Activated CD4-positive, CD25-positive, alpha-beta regulatory T cell treated with anti-CD3 and anti-CD28 coated beads, Interleukin-2, amount 50 U/mL, for 72 hours (primary cell): ENCODE measurements at places on chromosomes 12 and 14.
A peak's percentile ranks its signal among the peaks of the same experiment; 100 is the strongest.

DNA sequence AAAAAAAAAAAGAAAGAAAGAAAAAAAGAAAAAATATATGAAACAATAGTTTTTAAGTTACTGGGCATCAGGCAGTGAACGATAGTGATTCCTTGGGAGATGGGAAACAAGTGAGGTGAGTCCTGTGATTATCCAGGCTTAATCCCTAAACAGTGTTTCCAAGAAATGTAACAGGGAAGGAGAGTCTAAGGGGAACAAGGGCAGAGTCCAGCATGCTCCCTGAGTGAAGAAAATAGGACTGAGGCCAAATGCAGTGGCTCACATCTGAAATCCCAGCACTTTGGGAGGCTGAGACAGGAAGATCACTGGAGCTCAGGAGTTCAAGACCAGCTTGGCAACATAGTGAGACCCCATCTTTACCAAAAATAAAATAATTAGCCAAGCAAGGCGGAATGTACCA lies 40.7 kb downstream of the R3HDM2 start:
- no peak for DNase-seq

GRCh38 chr12:119202544-119202943 lies 23.8 kb downstream of the HSPB8 start:
- DNase-seq: no peak

- no peak for DNase-seq
These were observed 37.7 kb downstream of the C12orf50 start for GRCh38 chr12:87991483-87991882.

DNA sequence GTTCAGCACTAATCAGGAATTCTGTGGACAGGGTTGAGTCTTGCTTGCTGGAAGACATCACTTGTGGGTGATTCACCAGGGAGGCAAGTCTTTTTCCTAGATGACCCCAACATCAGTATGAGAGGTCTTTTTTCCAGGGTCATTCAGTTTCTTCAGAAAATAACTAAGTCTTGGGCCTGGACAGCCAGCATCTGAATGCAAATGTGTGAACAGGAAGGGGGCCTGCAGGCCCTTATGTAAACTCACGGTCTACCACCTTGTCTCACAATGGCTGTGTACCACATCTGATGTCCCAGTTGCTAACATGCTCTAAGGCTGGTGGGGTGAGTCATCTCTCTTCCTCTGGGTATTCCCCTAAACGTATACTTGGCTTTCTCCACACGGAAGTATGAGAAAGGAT lies 79.2 kb downstream of the HECTD4 start:
- peak; percentile 38 for DNase-seq

GRCh38 chr14:98741523-98741922 lies 530.5 kb downstream of the BCL11B start:
- DNase-seq: no peak

DNA sequence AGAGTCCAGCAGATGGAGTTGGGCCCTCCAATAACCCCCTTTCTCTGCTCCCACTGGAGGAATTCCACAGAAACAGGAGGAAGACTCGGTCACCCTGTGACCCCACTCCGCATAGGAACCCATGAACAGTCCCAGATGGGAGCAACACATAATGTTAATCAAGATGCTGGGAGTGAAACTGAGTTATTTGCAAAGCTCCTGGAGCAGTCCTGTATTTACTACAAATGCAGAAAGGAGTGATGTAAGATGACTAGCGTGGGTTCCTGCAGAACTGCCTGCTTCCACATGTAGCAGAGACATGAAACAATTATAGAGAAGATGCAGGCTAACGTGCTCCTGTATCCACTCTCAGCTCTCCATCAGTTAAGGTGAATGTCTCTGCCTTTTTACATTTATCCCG lies 274.7 kb downstream of the FOXN3 start:
- no peak for DNase-seq

- peak; percentile 68 for DNase-seq
These were observed 8.6 kb downstream of the SETD1B start for GRCh38 chr12:121812320-121812871.

DNA sequence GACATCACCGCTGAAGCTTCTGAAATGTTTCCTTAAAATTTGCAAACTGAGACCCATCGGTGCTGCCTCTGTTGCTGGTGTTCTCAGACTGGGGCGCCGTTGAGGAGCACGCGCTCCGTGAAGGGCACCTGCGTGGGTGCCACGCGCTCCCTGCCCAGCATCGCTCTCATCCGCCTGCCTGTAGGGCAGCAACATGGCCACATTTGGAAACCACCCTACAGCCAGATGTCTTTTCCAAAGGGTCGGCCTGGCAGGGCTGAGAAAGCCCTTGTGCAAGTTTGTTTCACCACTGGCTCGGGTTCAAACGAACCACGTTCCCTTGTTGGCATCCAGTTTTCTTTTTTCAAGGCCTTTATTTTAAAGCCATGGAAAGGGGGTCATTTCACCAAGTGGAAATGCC lies 13.9 kb downstream of the ADGRD1 start:
- no peak for DNase-seq

- no peak for DNase-seq
These were observed 454.1 kb downstream of the ATP23 start for GRCh38 chr12:58395470-58395869.

- no peak for DNase-seq
These were observed 308.2 kb downstream of the ADGRD1 start for GRCh38 chr12:131261906-131262305.
